ENCODE measurements at places on chromosomes 5 and 9.

DNA sequence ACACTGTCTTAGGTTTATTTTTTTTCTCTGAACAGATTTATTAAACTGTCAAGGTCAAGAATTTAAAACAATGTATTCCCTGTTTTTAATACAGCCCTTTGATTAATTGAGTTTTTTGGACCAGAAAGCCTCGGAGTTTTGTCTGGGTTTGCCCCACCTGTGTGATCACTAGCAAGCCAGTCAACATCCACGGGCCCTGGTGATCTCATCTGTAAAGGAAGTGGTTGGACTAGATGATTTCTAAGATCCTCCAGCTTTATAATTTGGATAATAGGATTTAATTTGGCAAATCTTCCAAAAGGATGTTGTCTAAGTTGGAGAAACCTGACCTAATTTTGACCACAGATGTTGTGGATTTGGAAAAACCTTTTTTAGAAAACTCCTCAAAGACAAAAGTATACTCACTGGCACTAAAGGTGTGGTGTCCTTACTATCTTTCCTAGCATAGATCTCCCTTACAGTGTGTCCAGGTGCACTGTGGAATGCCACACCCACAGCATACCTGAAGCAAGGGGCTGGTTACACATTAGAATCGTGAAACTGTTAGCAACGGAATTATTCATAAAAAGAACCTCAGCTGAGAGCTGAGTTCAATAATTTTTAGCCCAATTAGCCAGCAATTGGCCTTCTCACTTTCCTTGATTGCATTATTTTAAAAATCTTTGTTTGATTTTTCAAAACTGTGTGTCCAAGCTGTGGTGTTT, 195.6 kb upstream of the ELL2 start:
- DNase-seq = no peak

DNA sequence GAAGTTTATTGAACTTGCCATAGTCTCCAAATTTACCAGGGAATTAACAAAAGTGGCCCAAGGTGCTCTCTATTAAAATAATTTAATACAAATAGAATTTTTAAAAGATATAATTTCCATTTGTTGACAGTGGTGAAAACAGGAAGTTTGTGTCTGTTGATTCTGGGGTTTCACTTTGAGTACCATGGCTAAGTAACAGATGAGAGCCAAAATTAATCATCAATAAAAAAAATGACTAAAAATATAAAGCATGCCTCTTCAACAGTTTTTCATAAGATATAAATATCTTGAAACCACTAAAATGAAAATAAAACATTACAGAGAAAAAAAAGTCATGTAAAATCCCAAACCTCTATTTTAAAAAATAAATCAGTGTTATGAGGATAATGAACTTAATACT, 49.8 kb downstream of the SGCD start:
- no peak for DNase-seq

DNA sequence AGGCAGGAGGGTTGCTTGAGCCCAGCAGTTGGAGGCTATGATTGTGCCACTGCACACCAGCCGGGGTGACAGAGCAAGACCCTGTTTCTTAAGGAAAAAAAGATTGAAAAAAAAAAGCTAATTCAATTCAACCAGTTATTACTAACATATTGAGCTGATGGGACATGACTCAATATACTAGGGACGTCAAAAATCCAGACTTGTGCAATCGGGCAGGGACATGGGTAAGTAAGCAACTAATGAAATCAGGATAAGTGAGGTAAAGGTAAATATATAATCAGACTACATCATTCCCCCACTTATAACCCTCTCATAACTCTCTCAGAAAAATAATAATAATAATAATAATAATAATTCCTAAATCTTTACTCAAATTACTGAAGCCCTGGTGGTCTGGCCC, 975 bp upstream of the HAVCR1 start:
- DNase-seq = no peak

- no peak for DNase-seq
Observed at GRCh38 chr5:158614951-158615350, 484.8 kb downstream of the EBF1 start.

DNA sequence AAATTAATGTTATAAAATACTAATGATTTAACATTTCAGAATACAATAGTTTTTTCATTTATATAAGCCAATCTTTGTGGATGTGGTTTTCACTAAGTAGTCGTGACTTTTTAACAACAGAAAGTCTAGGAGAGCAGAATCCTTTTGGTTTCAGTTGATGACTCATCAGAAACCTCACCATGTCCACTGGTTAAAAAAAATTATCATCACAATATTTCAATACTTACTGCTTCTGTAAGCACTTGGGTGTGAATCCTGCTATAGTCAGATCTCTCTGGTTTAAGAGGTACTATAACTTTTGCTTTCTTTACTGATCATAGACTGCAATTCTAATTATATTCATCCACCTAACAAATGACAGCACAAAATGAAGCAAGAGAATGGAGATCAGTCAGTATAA, 77.2 kb downstream of the MRPS30 start:
- DNase-seq = no peak

DNA sequence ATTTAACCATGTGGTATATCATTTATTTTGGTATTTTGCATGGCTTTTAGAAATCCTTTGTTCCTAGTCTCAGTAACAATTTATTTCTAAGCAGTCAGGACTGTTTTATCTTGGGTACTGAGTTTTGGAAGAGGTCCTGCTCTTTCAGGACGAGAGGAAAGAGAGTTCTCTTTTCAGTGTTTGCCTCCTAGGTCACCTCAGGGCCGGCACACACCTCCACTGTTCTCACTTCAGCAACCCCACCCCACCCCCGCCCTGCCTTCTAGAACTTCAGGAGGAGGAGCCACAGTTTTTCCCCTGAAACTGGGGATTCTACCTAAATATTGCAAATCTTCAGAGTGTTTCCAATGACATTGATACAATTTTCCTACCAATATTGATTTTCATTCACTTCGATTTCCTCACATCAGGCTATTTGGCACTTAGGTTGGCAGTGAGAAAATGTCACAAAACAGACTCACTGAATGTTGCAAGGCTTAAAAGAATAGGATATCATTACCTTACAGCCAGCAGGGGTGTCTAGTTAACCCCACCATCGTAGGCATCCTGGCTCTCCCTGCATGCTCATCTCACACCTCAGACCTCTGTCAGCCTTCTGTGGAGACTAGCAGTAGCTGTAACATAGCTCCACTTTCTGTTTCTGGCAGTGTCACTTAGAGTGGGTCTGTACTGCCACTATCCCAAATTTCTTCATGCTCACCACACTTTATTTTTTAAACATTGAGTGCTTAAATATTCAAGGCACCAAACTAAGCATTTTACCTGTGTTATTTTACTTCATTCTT, 5.4 kb downstream of the IGIP start:
- DNase-seq = no peak

GRCh38 chr9:4491626-4491975, 1.3 kb downstream of the SLC1A1 start:
- no peak for DNase-seq

- DNase-seq = no peak
Observed at GRCh38 chr9:69601698-69602097, 70.5 kb downstream of the APBA1 start.

GRCh38 chr5:173989432-173990082, 587 bp downstream of the C5orf47 start:
- DNase-seq = no peak

GRCh38 chr5:38434966-38435705, 121.3 kb downstream of the LIFR start:
- DNase-seq = no peak

DNA sequence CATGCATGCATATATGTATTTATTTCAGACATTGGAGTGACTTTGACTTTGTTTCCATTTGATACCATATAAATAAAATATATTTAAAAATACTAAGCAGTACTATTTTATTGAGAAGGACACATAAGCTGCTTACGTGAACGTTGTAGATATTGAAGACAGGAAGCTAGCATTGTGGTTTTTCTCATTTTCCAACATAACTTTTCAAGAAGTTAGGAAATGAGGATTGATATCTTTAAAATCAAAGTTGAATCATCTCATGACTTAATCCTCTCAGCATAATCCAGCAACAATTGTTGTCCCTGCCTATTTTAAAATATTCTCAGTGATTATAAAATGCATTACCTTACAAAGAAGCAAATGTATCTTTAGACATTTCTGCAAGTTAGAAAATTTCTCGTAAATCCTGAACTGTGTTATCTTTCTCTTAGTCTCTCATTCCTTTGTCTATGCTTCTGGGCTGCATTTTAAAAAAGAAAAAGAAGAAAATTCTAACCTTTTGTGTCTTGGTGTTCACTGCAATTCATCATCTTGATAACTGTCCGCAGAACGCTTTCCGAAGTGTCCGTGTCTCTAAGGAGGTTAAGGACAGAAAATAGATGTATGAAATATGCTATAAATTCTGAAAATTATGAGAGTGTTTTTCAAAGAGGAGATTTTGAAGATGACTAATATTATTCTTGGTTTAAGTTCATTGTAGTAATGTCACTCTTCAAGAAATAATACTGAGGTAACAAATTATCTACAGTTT, 1089.9 kb upstream of the CDH6 start:
- DNase-seq = no peak

DNA sequence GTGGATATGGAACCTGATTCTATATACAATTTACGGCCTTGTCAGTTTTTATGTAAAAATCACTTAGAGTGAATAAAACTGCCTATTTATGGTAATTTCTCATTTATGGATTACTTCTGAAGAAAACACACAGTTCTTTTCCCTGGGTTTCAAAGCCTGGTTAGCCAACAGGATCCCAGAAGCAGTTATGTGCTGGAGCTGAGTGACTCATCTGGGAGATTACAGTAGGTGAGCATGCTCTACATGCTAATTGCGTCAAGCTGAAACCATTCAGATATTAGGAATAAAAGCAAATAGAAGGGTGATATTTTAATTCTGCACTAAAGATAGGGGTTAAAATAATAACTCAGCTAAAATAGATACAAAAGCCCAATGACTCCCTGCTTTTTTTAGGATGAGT, 47.8 kb downstream of the PDE4D start:
- DNase-seq = no peak

- DNase-seq = no peak
Observed at GRCh38 chr9:7479300-7479699, 320.3 kb downstream of the DMAC1 start.

- no peak for DNase-seq
Observed at GRCh38 chr5:110096419-110096818, 406.7 kb downstream of the MAN2A1 start.

DNA sequence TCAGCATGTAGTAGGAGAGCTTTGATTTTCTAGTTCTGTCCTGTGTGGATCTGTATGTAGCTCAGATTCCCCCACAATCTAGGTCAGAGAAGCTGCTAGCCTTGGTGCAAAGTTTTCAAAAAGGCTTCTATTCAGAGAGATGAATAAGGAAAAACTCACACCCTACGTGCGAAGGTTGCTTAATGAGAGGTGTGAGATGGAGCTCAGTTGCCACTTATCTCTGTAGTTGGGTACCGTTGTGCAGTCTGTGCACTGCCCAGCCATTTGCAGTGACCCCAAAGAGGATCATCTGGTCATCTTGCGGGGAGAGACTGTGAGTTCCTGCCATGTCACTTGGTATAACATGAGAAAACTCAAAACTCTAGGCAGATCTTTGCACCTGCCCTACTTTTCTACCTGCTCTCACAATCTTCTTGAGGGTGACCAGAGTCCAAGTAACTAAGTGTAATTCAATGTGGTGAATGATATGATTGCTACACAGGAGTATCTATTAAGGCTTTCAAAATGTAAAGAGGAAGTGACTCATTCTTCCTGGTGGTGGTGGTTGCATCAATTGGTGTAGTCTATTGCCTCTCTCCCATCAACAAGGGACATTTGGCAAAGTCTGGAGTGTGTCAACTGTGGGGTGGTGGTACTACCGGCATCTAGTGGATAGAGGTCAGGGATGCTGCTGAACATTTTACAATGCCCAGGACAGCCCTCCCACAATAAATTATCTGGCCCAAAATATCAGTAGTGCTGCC, 65.2 kb downstream of the TMC1 start:
- no peak for DNase-seq

DNA sequence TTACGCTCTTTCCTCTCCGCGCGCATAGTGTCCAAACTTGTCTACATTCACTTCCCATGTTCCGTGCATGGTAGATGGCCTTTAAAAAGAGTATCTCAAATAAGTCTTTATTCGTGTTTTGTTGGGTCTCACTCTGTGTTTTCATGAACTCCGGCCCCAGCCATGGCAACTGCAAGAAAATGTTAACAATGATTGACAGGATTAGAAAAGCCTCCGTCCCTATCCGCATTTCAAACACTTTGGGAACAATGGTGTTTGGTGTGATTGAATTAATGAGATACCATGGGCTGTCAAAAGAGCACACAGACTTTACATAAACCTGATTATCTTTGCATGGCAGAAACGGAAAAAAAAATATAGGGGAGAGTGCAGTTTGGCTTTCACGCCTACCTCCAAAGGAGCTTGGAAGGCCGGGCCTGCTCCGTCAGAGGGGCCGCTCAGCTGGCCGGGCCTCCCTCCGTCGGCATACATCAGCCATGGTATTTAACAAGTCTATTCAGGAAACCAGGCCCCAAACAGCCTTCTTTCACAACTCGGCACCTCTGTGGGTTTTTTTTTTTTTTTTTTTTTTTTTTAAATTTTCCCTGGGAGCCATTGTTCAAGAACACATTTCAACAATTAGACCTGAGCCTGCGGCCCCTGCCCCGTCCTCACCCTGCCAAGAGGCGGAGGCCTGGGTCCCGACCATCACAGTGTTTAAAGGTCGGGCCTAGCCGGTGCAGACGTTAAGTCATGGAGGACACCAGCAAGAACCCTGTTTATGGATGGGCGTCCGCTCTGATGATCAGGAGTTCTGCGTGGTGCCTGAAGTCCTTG, 323.8 kb upstream of the IRX4 start:
- DNase-seq = no peak

GRCh38 chr5:168531191-168531590, 2.1 kb downstream of the FBLL1 start:
- no peak for DNase-seq

- DNase-seq = no peak
Observed at GRCh38 chr9:101977614-101978210, 239.3 kb upstream of the GRIN3A start.

DNA sequence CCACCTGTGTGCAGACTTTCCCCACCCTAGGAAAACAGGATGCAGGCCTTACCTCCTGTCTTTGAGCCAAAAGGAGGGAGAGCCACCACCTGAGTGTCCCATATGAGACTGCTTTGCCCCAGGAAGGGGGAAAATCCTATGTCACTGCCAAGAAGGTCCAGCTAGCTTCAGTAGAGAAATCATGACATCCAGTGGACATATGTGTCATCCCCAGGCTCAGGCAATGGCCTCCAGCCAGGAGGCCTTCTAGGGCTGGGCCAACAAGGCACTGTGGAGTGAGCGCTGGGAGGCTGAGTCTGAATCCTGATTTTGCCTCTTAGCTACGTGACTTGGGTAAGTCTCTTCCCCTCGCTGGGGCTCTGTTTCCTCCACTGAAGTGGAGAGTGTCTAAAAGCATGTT, 60.2 kb downstream of the SMIM23 start:
- no peak for DNase-seq

GRCh38 chr9:87667164-87667738, 58.7 kb upstream of the CTSL start:
- DNase-seq = no peak
